ENCODE measurements at places on chromosomes 3 and 15.

- no peak for DNase-seq
Measured at GRCh38 chr3:36969540-36970432, 23.1 kb downstream of the EPM2AIP1 start.

GRCh38 chr15:43378601-43379000, 7.7 kb downstream of the TUBGCP4 start:
- no peak for DNase-seq

DNA sequence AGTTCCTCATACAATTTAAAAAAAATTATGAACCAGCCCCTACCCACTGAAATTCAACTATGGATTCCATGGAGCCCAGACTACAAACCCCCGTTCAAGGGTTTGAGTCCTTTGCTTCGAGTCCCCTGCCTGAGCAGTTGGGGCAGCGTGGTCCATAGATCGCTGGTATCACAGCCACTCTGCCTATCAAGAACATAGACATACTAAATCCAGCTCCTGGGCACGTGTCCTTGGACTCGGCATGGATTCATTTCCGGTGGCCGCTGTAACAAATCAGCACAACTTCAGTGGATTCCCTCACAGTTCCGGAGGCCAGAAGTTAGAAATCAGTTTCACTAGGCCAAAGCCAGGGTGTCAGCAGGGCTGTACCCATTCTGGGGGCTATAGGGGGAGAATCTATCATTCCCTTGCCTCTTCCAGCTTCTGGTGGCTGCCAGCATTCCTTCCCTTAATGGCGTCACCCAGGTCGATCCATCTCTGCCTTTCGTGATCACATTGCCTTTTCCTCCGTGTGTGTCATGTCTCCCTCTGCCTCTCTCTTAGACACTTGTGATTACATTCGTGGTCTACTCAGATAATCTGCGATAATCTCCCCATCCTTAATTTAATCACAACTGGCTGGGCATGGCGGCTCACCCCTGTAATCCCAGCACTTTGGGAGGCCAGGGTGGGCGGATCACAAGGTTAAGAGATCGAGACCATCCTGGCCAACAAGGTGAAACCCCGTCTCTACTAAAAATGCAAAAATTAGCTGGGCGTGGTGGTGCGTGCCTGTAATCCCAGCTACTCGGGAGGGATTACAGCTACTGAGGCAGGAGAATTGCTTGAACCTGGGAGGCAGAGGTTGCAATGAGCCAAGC, 4.6 kb upstream of the TMEM44 start:
- DNase-seq: no peak

DNA sequence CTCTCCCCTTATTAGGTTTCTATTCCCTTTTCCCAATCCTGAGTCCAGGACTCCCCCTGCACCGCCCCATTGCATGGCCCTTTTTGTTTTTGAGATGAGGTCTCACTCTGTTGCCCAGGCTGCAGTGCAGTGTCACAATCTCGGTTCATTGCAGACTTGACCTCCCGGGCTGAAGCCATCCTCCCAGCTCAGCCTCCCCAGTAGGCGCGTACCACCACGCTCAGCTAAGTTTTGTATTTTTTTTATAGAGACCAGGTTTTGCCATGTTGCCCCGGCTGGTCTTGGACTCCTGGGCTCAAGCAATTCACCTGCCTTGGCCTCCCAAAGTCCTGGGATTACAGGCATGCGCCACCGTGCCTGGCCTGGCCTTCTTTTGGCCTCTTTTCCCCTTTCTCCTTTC, 29.3 kb downstream of the PDIA5 start:
- DNase-seq: no peak

- no peak for DNase-seq
Measured at GRCh38 chr3:187880441-187880840, 135.2 kb upstream of the BCL6 start.

DNA sequence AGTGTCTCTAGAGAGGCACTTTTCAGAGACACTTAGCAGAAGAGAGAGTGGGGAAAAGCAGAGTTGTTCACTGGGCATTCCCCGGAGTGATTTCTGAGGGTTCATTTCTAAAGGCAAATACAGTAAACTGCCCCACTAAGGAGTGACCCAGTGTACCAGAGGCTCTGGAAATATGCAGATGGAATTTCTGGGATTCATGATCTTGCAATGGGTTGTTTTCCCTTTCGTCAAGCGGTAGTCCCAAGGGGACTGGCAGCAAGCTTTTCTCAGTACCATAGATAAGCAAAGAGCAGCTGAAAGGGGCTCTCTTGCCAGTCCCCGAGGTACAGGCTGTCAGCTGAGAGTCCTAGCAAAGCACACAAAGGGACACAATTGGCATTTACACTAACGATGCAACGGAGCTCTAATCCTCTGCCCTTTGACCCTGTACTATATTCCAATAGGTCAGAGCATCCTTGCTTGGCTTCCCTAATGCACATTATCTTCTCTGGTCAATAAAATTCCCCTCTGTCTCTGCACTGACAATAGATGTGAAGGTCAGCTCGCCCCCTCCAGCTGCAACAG, 155.6 kb downstream of the SEMA6D start:
- no peak for DNase-seq

- no peak for DNase-seq
Measured at GRCh38 chr3:47343471-47343971, 37.3 kb upstream of the PTPN23 start.

- DNase-seq: no peak
Measured at GRCh38 chr3:137582484-137582883, 181.6 kb upstream of the SOX14 start.

GRCh38 chr3:18252578-18252977, 172.6 kb downstream of the SATB1 start:
- no peak for DNase-seq

DNA sequence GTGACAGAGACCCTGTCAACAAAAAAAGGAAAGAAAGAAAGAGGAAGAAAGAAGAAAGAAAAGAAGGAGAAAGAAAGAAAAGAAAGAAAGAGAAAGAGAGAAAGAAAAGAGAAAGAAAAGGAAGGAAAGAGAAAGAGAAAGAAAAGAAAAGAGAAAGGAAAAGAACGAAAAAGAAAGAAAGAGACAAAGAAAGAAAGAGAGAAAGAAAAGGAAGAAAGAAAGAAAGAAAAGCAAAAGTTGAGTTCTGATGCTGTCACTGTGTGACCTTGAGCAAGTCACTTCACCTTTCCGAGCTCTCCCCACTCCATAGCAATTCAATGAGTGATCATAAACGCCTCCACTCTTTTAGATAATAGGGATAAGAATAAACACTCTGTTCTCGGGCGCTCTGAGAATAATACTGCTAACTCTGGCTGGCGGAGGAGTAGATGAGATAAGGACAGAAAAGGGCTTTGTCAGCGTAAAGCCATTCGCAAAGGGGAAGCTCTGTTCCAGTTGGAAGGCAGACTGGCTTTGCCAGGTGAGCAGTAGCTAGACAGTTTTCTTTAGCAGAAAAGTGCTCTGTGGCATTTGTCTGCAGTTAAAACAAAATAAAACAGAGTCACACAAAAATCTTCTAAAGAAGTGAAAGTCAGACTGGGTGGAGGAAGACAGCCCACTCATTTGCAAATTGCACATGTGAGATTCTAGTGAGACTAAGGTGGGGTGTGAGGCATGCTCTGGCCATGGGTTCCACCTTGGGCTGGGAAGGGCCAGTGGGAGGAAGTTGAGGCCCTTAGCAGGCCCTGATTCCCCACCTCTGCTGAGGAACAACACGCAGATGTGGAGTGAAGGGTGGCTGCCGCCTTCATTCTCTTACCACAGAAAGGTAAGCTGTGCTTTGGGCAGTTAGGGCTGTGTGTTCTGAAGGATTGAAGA, 9.6 kb upstream of the FLNB start:
- no peak for DNase-seq

DNA sequence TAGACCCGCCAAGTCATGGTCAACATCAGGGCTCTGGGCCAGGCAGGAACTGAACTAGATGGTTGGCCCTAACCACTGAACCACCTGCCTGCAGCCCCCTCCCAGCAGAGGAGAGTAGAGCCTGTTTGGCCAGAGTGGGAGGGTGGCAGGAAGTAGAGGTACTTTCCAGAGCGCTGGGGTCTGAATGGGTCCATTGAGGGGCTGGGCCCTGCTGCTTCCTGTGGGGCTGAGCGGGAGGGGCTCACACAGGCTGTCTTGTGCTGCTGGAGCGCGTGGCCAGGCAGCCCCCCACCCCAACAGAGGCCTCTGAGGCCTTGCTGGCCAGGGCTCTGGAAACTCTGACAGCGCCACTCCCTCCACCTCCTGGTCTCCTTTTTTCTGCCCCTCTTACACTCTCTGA, 17.4 kb downstream of the CSPG4 start:
- DNase-seq: no peak
